ENCODE measurements at places on chromosomes 7 and 10.
A peak's percentile ranks its signal among the peaks of the same experiment; 100 is the strongest.

GRCh38 chr10:26937371-26937770 lies 76.6 kb upstream of the ABI1 start:
- no peak for DNase-seq

DNA sequence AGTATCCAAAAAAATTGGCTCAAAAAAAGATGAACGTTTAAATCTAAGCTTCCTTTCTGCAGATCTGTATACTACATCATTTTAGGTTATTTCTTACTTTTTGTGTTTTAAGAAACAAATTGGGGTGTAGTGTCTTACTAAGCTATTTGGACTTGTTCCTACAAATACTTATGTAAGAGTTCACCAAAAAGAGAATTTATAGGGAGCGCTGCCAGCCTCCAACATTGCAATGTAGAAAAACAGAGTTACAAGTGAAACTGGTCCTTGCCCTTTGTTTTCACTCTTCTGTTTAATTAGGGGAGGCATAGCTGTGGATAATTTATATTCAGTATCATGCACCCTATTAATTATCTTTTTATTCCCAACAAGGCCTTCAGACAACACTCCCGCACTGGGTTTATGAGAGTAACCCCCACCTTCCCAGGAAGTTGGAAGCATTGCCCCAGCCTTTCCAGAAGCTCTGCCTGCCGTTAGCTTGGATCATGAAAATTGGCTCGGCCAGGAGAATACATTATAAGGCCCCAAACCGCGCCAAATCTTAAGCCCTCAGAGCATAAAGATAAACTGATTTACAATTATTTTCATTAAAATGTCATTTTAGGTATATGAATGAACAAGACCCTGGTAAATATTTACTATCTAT lies 261.8 kb upstream of the KLF6 start:
- peak; percentile 62 for DNase-seq

DNA sequence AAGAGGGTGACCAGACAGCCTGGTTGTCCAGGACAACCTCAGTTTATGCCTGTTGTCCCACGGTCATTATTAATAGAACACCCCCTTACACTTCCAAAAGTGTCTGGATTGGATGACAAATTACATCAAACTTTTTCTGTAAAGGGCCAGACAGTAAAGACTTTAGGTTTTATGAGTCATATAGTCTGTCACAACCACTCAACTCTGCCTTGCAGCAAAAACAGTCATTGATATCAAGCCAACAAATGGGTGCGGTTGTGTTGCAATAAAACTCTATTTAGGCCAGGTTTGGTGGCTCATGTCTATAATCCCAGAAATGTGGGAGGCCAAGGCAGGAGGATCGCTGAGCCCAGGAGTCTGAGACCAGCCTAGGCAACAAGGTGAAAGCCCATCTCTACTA lies 66.7 kb upstream of the ATP6V0A4 start:
- peak; percentile 86 for DNase-seq

DNA sequence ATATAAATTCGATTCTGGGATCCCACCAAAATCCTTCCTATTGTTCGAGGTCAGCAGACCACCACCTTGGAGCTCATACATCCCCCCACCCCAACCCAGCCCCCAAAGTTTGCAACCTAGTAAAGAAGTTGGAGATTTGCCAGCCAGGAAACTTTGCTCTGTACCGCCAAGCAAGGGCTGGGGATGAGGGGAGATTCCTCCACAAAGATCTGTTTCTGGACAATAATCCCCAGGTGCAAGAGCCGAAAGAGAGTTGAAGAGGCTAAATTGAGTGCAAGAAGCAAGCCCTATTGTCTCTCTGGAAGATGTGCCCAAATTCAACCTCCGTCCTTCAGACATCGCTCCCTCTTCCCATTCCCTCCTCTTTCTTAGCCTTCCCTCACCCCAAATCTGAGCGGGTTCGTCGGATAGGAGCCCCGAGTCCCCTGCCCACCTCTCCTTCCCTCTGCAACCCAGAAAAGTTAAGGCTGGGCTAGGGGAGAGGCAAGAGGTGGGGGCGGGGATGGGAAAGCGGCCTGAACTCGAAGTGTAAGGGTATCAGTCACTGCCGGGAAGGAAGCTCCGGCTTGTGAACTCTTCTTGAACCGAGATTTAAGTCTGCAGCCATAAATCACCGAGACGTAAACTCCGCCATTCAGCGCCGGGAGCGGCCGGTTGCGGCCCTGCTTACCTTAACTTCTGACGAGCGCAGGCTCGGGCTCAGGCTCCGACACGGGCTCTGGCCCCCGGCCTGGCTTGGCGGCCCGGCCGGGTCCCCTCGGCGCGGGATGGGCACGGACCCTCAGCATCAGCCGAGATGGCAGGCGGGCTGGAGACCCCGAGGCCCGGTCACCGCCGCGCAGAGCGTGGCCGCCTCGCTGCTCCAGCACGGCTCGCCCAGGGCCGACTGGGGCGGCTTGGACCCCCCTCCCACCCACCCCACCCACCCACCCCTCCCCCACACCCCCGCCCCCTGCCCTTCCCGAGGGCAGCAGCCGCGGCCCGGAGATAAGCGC lies 10.8 kb upstream of the HOXA2 start:
- DNase-seq, result peak; percentile 90

GRCh38 chr10:74238031-74238431 lies 87.0 kb downstream of the ADK start:
- peak; percentile 65 for DNase-seq

- DNase-seq, result peak; percentile 71
Observed at GRCh38 chr10:17737027-17737965, 14.7 kb upstream of the TMEM236 start.

GRCh38 chr10:6455592-6455991 lies 124.5 kb downstream of the PRKCQ start:
- no peak for DNase-seq

- peak; percentile 63 for DNase-seq
Observed at GRCh38 chr7:140639366-140640053, 1.1 kb downstream of the DENND2A start.

GRCh38 chr7:94700926-94701554 lies 45.1 kb upstream of the SGCE start:
- no peak for DNase-seq

DNA sequence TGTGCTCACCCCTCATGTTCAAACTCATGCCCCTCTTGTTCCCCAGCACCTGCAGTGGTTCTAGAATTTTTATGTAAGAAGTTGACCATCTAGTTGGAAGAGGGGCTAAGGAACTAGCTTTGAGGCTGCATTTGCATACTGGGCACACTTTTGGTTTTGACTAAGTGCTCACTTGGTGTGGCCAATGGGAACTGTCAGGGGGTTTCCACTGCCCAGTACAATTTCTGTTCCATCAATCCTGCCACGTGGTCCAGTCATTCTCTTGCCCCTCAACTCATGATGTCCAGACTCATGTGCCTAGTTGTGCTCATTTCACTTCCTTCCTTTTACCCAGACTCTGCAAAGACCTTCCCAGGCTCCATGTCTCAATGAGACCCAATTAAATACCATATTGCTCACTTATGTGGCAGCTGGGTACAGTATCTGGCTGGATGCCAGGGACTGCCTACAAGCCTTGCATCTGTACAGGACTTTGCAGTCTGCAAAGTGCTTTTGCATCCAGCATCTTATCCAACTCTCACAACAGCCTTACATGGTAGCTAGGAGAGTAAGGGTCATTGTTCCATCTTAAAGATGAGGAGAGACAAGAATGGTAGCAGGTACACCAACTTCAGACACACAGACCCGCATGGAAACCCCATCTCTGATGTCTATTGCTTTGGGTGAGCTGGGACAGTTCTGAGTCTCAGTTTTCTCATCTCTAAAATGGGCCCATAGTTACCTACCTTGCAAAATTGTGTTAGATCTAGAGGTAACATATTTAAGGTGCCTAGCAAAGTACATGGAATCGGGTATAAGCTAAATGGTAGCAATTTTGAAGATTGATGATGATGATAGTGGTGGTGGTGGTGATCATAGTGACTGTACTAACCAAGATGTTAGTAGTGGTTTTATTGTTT lies 30.1 kb upstream of the KCNMA1 start:
- no peak for DNase-seq

DNA sequence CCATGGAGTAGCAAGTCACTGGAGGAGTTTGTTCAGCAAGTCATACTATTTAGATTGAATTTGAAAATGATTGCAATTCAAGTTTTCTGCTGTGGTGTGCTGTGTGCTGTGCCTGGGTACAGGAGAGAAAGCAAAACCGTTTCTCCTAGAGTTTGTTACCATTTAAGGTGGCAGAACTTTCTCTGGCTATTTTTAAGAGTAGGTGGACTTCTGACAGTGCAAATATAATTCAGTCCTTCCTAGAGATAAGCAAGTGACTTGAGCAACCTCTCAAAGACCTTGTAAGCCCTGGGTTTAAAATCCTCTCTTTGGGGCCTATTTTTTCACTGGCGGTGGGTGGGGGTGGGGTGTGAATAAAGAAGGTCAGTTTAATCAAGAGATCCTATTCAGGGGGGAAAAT lies 42.9 kb upstream of the FGL2 start:
- no peak for DNase-seq

- no peak for DNase-seq
Observed at GRCh38 chr10:49368256-49368655, 27.6 kb downstream of the DRGX start.

DNA sequence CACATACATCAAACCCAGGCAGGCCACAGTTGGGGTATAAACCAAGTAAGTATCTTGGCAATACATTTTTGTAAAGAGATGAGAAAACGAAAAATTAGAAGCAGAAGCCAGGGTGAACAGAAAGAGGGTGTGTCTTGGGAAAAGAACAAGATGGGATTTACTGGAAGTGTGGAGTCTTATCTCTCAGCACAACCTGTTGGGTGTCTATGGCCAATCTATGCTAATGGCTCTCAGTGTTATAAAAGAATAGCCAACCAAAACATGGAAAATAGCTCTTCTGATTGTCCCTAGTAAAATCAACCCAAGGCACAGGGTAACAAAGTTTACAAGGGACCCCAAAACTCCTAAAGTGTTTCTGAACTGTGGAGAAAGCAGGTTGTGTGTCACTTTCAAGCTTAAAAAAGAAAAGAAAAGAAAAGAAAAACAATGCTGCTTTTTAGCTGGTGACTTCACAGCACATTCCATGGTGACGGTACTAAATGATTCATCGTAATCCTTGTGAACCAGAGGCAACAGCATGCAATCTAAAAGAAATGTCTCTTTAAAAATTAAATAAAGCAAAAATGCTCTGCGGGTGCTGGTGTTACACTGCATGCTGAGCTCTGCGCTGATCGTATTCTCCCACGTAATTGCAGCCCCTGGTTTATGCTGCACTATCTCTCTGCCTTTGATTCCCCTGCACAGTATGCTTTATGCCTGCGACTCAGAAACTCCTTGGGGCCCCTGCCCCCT lies 100.8 kb downstream of the C10orf90 start:
- DNase-seq, result peak; percentile 90

- no peak for DNase-seq
Observed at GRCh38 chr7:100895956-100896731, 456 bp upstream of the ACHE start.

GRCh38 chr7:149791411-149792219 lies 18.2 kb upstream of the ZNF467 start:
- DNase-seq, result no peak

DNA sequence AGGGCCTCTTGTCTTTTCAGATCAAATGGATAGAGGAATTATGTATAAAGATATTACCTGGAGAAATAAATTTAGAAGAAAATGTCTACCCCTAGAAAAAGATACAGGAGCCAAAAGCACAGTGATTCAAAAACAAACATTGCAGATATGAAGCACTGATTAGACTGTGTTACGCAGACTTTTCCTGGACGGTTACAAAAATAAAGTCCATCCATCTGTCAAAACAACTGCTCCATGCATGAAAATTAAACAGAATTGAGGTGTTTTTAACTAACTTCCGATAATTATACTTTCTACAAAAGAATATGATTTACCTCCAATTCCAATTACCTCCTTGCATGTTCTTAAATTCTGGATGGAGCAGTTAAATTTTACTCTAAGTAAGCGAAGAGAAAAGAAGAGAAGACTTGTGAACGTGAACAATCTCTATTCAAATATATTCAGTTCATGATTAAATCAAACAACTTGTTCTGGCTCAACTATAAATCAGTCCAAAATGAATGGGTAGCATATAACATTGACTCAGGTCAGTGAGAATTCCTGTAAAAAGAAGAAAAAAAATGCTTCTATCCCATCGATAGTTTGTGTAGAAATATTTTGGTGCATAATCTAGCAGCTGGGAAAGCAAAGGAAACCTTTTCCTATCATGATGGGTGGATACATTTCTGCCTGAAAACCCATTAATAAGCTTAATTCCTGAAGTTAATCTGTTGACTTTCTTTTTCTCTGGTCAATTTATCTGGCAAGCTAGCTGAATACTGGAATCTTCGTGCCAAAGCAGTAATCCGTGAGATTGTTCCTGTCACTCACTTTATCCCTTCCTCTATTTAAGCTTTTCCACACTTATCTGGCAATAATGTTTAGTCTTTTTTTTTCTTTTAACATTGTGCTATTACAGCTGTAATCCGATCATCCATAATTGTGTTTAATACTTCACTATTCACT lies 80.4 kb downstream of the SEMA3A start:
- DNase-seq, result no peak

GRCh38 chr10:52351914-52352330 lies 37.8 kb downstream of the DKK1 start:
- DNase-seq, result peak; percentile 40

DNA sequence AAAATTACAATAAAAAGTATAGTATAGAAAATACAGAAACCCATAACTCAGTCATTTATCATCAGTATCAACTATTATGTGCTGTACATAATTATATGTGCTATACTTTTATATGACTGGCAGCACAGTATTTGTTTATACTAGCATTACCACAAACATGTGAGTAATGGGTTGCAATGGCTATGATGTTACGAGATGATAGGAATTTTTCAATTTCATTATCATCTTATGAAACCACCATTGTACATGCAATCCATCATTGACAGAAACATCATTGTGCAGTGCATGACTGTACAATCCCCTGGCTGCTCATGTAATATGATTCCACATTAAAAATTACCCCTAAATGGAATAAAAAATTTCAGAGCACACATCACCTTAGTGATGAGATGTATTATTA lies 55.7 kb upstream of the TMEM229A start:
- peak; percentile 31 for DNase-seq

- DNase-seq, result no peak
Observed at GRCh38 chr10:130190737-130191115, 54.5 kb downstream of the GLRX3 start.

GRCh38 chr10:72218325-72218724 lies 2.2 kb upstream of the ASCC1 start:
- no peak for DNase-seq

- DNase-seq, result no peak
Observed at GRCh38 chr7:120398284-120399000, 125.5 kb downstream of the KCND2 start.

GRCh38 chr7:22896917-22897316 lies 74.3 kb upstream of the TOMM7 start:
- no peak for DNase-seq

DNA sequence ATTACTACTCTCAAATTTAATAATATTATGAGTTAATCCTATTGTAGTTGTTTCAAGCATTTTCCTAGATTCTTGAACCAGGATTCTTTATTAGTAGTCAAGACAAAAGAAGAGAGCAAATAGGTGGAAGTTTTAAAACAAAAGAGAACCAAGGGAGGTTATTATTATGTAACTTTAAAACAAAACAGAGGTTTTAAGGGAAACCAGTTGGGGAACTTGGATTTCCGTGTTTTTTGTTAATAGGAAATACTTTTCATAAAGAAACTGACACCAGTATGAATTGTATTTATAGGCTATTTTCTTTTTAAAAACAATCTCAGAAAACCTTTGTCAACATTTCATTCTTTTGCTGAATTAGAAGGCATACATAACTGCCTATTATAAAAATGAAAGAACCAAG lies 183.9 kb downstream of the WNT2 start:
- DNase-seq, result no peak
